ENCODE measurements at places on chromosomes 7 and 10.

DNA sequence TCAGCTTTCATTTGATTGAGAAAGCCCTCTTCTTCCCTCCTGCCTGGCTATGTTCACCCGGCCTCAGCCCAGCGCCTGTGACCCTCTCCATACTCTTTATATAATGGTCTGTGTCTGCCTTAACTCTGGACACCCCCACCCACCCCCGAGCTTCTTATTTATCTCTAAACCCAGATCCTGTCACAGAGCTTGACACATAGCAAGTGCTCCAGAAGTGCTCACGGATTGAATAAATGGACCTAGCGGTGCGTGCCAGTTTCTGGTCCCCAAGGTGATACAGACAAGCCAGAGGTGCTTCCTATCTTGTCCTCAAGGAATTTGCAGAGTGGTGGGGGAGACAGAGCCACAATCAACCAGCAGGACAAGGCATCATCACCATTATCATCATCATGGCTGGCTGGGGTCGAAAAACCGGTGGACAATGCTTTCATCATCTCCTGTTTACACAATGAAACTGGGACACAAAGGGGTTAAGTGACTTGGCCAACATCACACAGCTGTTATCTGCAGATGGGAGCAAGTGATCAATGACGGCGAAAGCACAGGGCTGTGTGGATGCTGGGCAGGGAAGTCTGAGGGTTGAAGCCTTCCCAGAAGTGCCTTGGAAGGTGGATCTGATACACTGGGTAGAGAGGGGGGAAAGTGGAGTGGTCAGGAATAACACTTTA is 2.2 kb upstream of the LOXL4 start:
- no peak for DNase-seq

DNA sequence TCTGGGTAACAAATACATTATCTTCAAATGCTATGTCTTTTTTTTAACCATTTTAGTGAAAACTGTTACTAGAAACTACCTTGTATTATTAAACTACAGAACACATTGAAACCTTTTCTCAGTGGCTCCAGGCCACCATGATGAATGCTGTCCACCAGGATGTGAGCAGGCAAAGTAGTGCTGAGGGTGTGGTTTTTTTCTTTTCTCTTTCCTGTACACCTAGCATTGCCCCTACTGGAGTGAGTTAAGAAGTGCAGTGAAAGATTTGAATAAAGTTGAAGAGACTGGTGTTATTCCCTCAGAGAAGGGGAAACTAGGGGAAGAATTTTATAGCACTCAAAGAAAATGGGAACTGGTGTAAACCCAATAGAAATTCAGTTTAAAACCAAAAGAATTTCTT is 120.0 kb upstream of the SAMD8 start:
- DNase-seq, result peak; percentile 18

- DNase-seq, result no peak
These were observed 330.6 kb downstream of the MDFIC start for GRCh38 chr7:115252461-115252860.

DNA sequence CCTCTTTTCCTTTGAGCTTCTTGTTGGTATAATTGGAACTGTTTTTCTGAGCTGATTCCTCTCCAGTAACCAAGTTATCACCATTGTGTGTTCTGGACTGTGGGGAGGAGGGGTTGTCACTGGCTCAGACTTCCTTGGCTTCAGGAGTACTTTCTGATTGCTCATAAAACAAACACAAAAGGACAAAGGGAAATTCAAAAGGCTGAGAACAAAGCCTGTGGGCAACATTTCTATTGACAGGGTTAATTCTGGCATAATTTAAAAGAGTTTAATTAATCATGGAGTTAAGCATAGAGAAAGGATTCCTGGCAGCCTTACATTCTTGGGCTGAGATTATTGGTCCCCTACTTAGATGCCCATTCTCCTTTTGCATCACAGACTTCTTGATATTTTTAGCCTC is 222.9 kb upstream of the KMT2E start:
- DNase-seq, result no peak

GRCh38 chr7:94061326-94061725 is 57.2 kb upstream of the BET1 start:
- DNase-seq, result peak; percentile 69

DNA sequence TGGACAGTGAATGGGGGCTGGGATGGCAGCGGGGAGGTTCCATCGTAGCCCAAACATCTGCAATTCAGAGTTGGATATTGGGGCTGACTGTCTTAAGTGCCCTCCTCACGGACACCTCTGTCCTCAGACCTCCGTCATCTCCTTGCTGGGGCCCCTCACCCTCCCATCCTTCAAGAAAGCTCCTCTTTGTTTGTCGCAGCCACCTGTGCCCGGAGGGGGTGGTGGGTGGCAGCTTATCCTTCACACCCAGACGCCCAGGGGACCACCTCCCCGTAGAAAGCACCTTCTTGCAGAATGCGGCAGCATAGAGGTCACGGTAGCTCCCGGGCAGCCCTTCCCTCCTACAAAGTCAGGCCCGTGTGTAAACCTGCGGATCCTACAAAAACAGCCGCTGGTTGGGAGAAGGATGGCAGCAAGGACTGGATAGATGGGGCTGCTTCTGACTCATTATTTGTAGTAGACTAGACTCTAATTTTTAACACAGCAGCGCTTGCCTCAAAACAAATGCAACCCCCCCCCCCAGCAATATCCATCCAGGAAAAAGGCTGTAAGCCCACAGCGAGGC is 1.3 kb upstream of the PTPRN2 start:
- DNase-seq, result no peak

DNA sequence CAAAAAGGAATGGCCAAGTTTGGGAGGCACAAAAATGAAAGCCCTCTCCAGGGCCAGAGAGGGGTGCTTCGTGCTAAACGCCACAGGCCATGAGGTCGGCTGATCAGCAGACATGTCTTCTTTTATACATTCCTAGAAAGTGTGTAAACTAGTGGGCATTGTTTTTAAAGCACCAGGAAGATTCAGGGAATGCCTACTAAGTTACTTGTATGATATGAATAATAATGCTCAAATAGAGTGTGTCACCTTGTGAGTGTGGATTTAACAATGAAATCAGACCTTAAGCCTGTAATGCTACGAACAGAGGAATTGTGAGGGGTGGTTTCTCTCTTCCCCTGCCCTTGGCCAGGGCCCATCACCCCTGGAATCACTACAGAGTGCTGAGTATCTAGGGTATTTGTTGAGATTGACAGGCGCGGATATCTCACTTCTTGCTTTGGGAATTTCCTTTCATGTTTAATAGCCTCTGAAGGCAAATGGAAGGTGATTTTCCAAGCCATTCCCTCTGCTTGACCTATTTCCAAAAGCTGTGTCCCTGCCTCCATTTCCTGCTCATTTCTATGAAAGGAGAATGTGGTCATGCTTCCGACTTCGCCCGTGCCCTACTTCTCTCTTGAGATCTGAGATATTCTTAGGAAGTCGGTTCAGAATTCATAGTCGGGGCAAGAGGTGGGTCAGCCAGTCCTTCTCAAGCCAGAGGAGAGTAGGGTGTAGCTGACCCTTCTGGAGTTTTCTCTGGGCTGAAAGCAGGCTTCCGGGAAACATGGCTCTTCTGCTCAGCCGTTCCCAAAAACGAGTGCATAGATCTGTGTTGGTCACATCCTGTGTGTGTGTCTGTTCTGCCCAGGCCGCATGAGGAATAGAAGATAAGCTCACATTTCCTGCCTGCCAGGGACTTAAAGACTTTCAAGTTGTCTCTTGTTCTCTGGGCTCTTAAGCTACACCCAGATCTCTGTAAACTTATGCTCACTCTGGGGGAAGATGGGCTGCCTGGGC is 167.8 kb upstream of the ITGB1 start:
- peak; percentile 40 for DNase-seq

DNA sequence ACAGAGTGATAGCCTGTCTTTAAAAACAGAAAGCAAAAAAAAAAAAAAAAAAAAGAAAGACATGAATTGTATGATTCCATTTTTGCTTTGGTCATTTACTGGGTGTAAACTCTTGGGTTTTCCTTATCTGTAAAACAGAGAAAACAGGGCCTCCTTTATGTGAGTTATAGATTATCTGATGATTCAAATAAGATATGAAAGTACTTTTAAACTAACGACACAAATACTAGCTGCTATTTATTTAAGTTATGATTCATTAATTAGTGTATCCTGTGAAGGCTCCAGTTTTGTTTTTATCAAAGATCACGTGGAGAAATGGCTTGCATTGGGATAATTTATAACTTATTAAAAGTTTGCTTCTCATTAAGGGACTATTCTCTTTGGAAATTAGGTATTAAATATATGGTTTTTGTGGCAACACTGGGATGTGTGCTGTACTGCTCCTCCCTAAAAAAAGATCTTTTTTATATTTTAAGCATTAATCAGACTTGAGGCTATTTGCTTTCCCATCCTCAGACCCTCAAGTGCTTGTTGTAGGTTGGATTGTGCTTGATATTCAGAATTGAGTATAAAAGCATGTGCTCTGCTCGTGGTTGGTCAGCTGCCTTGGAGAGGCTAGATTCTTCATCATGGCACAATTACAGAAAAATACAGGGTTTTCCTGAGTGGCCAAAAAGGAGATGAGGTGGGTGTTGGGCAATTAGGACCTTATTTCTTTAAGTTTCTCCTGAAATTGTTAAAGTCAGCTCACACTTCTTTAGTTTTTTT is 39.9 kb downstream of the NRG3 start:
- no peak for DNase-seq

GRCh38 chr10:67790534-67791408 is 47.2 kb downstream of the DNAJC12 start:
- peak; percentile 70 for DNase-seq

DNA sequence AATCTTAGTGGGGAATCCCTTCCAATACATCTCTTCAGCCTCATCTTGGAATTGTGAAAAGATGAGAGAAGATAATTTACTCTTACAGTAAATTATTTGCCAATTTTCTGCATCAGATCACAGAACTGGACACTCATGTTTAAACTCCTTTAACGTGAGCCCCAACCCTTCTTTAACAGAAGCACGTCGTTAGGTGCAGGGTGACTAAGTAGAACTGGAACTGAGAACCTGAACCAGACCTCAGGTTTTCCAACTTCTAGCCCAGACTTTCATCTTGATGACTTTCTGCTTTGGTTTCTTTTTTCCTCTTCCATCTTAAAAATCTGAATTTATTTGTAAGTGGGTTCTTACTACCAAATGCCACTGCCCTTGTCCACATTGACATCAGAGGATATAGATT is 57.2 kb upstream of the LYZL2 start:
- no peak for DNase-seq

DNA sequence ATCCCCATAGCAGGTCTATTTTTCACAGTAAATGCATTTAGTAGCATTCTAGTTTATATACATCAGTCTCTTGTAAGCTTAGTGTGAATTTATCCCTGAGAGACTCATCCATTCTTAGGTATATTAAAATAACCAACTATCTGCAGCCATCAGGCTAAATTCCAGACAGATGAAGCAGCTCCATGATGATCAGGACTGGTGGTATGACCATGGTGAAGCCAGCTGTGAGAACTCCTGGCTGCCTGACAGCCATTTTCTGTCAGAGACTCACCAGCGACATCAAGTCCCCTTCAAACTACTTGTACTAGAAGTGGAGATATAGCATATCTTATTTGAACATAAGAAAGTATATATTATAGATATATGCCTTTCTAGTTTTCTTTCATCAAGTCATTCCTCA is 70.3 kb upstream of the GSDME start:
- DNase-seq, result peak; percentile 68

DNA sequence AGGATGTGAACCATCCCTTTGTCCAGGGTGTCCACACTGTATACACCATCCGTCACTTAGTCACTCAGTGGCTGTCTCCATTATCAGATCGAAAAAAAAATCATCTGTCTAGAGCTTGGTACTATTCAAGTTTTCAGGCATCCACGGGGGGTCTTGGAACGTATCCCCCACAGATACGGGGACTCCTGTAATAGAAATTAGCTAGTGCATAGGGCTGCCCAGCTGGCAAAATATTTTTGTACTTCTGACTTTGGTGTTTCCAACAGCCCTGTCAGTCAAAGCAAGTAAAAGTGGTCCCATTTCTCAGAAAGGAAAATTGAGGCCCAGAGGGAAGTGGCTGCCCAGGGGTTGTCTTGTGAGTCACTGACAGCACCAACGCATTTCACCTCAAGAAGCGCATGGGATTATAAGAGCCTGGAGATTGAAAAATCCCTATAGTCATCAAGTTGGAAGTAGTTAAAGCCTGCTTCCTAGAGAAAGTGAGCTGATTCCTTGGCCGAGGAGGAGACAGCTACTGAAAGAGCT is 52.1 kb upstream of the SLC29A3 start:
- DNase-seq, result peak; percentile 29

DNA sequence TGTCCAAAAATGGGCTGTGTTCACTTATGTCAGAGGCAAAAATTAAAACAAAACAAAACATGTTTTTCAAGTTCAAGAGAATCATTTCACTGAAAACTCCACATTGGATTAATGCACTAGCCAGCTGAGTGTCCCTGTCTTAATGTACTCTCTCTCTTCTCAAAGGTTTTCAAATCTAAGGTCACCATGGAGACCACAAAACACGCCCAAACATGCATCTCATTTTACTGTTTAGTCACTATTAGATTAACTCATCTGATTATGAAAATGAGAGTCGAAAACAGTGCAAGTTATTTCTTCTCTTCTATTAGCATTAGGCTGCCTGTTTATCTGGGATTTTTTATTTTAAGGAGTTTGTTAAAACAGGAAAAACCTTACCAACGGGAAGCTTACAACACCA is 70.8 kb upstream of the ASAH2 start:
- peak; percentile 59 for DNase-seq

DNA sequence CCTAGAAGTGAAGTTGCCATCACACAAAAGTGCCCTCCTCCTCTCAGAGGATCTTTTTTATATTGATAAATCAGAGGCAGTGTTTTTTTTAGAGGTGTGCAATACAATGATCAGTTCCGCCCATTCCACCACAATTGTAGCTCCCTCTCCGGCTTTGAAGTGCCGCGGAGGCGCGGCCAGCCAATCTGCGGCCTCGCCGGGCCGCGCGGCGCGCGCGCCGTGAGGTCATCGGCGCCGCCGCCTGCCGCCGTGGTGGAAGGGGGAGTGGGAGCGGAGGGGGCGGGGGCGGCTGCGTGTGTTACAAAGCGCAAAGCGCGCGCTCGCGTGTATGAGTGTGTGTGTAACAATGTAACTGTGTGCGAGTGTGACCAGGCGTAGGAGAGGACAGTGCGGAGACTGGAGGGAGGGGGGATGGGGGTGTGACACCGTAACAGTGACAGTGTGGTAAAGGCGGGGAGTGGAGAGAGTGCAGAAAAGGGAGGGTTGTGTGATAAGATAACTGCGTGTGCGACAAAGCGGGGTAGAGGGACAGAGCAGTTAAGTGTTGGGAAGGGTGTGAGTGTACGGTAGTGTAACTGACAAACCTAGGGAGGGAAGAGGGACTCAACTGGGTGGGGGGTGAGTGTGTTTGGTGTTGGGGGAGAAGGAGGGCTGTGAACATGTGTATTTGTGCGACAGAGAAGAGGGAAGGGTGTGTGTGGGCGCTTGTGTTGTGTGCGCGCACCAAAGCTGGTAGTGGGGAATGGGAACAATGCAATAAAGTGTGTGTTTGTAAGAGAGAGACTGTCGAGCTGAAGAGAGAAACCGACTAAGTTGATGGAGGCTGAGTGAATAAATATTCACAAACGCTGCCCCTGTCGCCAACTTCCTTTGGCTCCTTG is at the start of gene SP8:
TSS of gene SP8 (minus strand) at position 108 of the 881 bp plus-strand sequence. CDS start at position 20, 88 bp downstream.
- DNase-seq, result peak; percentile 22

GRCh38 chr7:74371381-74372341 is 82.0 kb upstream of the GTF2IRD1 start:
- no peak for DNase-seq

- DNase-seq, result no peak
These were observed 110.0 kb upstream of the ADARB2 start for GRCh38 chr10:1847361-1847760.
